Motor neuron (in vitro differentiated cells): ENCODE measurements at places on chromosomes 16 and 17. TPM values are rescaled to one million over a fixed set of nuclear protein-coding genes. Genes with fewer than 3 reads are reported as not detected.

Gene PRSS21
- not detected in 2 replicates for total RNA-seq

Gene KDM6B
- total RNA-seq, result 8.7 and 11.4 TPM in 2 replicates

Gene TP53TG3D
- total RNA-seq, result 0.39 and 1.1 TPM in 2 replicates

DNA sequence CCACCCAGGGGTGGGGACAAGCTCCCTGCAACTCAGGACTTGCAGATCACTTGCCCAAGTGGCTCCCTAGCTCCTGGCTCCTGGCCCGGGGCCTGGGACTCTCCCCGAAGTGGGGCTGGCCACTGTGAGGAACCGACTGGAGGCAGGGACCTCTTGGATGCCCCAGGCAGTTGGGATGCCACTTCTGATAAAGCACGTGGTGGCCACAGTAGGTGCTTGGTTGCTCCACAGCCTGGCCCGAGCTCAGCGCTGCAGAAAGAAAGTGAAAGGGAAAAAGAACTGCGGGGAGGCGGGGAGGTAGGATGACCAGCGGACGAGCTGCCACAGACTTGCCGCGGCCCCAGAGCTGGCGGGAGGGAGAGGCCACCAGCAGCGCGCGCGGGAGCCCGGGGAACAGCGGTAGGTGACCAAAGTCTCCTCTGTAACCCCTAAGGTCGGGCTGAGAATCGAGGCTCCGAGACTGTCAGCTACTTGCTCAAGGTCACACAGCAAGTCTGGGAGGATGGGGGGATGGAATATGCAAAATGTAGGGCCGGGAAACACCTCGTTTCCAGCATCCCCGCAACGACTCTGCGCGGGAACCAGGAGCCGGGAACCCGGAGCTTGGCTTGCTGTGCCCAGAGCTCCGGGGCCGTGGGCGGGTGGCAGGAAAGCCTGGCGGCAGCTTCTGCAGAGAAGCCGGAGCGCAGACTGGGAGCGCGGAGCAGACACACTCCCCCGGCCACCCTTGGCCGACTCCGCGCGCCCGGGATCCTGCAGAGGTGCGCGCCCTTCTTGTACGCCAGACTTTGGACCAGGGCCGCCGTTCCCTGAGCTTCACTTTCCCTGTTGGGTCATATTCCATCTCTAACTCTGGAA lies 1.9 kb downstream of the CIITA start:
- ATAC-seq, result no peak

DNA sequence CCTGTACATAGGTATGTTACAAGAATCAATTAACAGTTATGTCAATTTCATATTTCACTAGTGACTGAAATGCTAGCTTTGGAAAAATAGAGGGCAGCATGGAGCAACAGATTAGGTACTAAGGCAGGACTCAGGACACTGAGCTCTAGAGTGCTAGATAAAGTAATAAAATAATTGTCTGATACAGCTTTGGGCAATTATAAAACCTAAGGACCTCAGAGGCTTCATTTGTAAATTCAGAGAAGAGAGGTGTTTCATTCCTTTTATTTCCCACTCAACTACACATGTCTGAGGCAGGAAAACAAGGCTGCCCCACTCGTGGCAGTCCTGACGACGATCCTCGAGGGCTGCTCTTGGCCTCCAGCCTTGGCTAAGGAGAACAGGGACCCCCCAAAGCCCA lies 81.5 kb downstream of the CA4 start:
- ATAC-seq, result peak; percentile 86

DNA sequence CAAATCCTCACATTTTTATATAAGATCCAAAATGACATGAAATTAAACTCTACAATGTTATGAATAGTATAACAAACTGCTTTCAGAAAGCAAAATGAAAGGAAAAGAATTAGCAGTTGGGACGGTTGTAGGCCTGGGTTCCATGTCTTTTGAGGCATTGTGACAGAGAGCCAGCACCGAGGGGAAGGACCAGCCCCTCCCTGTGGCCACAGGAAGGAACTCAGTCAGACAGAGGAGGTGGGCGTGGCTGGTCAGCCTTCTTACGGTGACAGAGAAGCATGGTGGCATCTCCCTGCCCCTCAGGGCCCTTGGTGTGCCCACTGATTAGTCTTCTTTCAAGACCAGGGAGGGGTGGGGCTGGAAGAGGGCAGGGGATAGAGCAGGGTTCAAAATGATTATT lies 5.7 kb downstream of the ZNF319 start:
- peak; percentile 64 for ATAC-seq

- ATAC-seq, result no peak
Measured at GRCh38 chr17:81123052-81124048, 42.0 kb upstream of the PVALEF start.

DNA sequence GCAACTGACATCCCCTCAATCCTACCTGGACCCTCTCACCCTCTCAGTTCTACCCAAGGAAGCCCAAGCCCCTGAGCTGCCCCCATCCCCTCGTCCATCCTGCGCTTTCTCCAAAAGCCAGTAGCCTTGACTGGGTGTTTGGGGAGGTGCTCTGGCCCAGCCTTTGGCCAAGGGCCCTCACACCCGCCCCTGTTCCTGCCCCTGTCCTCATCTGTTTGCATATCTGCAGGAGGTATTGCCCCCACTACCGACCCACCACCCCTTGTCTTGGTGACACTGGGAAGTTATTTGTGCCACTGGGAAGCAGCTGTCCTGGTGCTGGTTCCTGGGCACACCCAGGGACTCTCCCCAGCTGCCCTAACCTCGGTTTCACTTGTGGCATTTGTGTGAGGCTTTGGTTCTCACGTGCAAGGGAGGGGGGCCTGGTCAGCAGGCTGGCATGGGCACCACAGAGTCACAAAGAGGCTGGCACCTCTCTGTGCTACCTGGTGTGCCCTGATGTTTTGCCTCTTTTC lies 75.3 kb downstream of the MRC2 start:
- ATAC-seq, result no peak
